T-helper 9 cell (primary cell): ENCODE measurements at places on chromosomes 4 and X.

DNA sequence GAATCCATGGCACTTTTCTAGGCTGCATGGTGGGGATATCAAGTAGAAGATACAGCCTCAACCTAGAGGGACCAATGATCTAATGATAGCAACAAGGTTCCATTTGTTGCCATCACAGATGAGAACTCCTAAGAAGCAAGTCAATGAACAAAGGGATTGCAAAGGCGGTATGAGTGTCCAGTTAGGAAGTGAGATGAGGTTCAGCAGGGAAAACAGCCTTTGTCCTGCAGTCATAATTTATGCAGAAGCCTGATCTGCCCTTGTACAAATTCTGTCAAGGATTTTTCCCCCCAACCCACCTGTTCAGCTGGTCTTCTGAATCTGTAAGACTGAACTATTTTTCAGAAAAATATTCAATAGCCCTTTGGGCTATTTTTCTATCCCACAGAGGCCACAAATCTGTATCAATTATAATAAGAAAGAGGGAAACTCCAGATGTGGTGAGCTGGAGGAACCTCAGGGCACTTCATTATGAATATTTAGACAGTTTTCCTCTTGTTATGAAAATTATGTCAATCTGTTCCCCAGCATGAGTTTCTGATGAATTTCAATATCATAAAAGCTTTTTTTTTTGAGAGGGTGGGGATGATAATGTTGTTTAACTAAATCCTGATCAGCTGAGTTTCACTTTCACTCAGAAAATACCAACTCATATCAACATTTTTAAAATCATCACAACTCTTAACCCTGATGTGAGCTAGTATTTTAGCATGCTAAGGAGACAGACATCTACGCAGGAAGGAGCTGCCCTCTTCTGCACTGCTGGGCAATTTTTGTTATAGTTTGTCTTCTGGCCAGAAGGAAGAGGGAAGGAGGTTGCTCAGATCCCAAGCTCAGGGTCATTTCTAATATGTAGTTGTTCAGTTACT is 127.2 kb upstream of the MAP3K15 start:
- no peak for DNase-seq

DNA sequence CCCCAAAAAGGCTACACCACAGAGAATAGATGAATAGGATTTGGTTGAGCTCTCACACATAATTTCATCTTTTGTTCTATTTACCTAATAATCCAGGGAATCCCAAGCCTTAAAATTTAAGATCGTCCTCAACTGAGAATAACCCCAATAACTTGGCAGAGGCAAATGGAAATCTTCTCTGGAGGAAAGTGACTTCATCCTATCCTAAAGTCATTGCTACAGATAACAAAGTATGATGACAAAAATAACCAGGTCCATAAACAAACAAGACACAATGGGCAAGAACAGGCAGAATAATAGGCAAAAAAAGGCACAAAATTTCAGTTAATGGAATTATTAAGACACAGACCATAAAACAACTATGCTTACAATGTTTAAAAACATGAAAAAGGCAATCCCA is 177.3 kb upstream of the STK26 start:
- no peak for DNase-seq

- no peak for DNase-seq
Observed at GRCh38 chrX:145532176-145532780, 285.0 kb downstream of the SPANXN1 start.

DNA sequence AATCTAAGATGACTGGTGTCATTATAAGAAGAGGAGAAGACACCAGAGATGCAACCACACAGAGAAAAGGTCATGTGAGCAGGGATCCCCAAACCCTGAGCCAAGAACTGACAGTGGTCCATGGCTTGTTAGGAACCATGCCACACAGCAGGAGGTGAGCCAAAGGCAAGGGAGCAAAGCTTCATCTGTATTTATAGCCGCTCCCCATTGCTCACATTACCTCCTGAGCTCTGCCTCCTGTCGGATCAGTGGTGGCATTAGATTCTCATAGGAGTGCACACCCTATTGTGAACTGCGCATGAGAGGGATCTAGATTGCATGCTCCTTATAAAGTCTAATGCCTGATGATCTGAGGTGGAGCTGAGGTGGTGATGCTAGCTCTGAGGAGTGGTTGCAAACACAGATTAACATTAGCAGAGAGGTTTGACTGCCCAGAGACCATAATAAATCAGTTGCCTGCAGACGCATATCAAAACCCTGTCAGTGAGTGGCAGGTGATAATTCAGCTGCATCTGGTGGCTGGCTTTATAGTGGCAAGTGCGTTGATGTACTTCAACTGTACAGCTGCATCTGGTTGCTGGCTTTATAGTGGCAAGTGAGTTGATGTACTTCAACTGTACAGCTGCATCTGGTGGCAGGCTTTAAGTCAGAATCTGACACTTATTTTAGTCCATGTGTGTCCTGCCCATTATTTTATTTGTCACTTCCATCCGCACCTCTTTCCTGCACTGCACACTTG is 19.8 kb upstream of the CXCL2 start:
- no peak for DNase-seq
